Heart left ventricle (tissue), 16 donors: ENCODE measurements at places on chromosomes 4 and X. TPM values are rescaled to one million over a fixed set of nuclear protein-coding genes. Genes with fewer than 3 reads are reported as not detected.

- H3K4me3 ChIP-seq: no peak overlapping the region
- no peak for DNase-seq
- no peak overlapping the region for H3K27ac ChIP-seq
- no peaks in the 10 kb centered on the region for H3K27me3 ChIP-seq
Measured at GRCh38 chr4:76430519-76431388, 4.3 kb upstream of the SHROOM3 start.

MAGEA11 gene
- total RNA-seq: not detected

- no peaks in the 10 kb centered on the region for H3K4me1 ChIP-seq
- DNase-seq: no peak
- H3K27me3 ChIP-seq: no peaks in the 10 kb centered on the region
- H3K27ac ChIP-seq: no peak overlapping the region
- H3K36me3 ChIP-seq: no peaks in the 10 kb centered on the region
Measured at GRCh38 chr4:109164011-109164410, 138.4 kb downstream of the COL25A1 start.

DNA sequence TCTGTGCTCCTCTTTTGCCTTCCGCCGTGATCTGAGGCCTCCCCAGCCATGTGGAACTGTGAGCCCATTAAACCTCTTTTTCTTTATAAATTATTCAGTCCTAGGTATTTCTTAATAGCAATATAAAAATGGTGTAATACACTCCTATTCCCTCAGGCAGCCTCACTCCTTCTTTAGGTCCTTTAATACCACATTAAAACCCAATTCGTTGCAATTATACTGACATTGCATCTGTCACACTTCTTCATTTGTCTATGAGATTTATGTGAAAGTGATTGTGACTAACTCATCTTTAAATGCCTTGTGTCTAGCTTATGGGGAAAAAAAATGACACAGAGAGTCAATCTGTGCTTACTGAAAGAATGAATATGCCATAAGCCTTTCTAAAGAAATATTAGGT, 1035.2 kb upstream of the SLIT2 start:
- DNase-seq: no peak
- H3K27ac ChIP-seq: no peak overlapping the region
- H3K27me3 ChIP-seq: no peaks in the 10 kb centered on the region
- H3K4me1 ChIP-seq: no peaks in the 10 kb centered on the region
- H3K4me3 ChIP-seq: no peak overlapping the region
- H3K36me3 ChIP-seq: no peaks in the 10 kb centered on the region

DNA sequence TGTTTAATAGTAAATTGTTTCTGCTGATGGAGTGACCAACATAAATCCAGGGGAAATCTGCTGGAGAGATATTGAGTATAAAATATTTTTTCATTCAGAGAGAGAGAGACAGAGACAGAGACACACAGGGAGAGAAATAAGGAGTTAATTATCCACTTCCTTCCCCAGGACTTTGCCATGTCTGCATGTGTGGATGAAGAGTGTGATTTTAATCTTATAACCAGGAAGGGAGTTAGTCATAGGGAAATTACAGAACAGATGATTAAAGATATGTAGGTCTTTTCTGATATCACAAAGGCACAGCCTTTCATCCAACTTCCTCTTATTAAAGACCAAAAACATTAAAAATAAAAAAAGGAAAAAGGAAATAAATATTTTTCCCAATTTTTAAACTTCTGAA, 526.3 kb downstream of the SPRY1 start:
- no peak for DNase-seq
- peak overlapping the region; percentile 25 for H3K27ac ChIP-seq
- no peaks in the 10 kb centered on the region for H3K4me1 ChIP-seq
- no peak overlapping the region for H3K4me3 ChIP-seq

- H3K4me3 ChIP-seq: no peak overlapping the region
- no peak for DNase-seq
- H3K36me3 ChIP-seq: no peaks in the 10 kb centered on the region
- H3K4me1 ChIP-seq: no peaks in the 10 kb centered on the region
Measured at GRCh38 chr4:124964852-124965496, 252.4 kb upstream of the ANKRD50 start.

PSAPL1 gene
- not detected for total RNA-seq

- no peak overlapping the region for H3K4me3 ChIP-seq
- H3K36me3 ChIP-seq: peaks cover 67% of the 10 kb centered on the region
- H3K27ac ChIP-seq: no peak overlapping the region
- no peak for DNase-seq
- peaks cover 3% of the 10 kb centered on the region for H3K27me3 ChIP-seq
Measured at GRCh38 chrX:129488359-129488758, 34.9 kb downstream of the SMARCA1 start.

- H3K4me3 ChIP-seq: no peak overlapping the region
- H3K27ac ChIP-seq: no peak overlapping the region
Measured at GRCh38 chr4:151173871-151174270, 74.4 kb downstream of the RPS3A start.

GRCh38 chr4:85522836-85523235, 47.9 kb downstream of the ARHGAP24 start:
- H3K36me3 ChIP-seq: no peaks in the 10 kb centered on the region
- no peak overlapping the region for H3K4me3 ChIP-seq
- H3K4me1 ChIP-seq: no peaks in the 10 kb centered on the region
- no peak overlapping the region for H3K27ac ChIP-seq
- no peaks in the 10 kb centered on the region for H3K27me3 ChIP-seq
- DNase-seq: no peak

GLOD5 gene
- total RNA-seq: not detected

DNA sequence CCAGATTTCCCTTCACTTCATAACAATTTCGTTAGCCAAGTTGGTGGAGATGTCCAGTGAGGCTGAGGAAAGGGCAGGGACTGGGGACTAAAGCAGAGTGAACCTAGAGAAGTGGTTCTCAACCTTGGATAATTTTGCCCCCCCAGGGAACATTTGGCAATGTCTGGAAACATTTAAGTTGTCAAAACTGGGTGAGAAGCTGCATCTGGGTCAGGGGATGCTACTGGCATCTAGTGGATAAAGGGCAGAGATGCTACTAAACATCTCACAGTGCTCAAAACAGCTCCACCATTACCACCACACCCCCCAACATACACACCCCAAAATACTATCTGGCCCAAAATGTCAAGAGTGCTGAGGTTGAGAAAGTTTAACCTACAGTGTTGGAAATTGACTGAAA, 32.0 kb upstream of the FGF16 start:
- no peak for DNase-seq
- no peaks in the 10 kb centered on the region for H3K36me3 ChIP-seq
- no peaks in the 10 kb centered on the region for H3K27me3 ChIP-seq
- H3K4me3 ChIP-seq: no peak overlapping the region
- no peaks in the 10 kb centered on the region for H3K4me1 ChIP-seq

GRCh38 chr4:113880240-113881028, 99.0 kb downstream of the ARSJ start:
- no peak overlapping the region for H3K4me3 ChIP-seq
- DNase-seq: no peak
- peaks cover 2% of the 10 kb centered on the region for H3K4me1 ChIP-seq
- H3K27ac ChIP-seq: no peak overlapping the region

DNA sequence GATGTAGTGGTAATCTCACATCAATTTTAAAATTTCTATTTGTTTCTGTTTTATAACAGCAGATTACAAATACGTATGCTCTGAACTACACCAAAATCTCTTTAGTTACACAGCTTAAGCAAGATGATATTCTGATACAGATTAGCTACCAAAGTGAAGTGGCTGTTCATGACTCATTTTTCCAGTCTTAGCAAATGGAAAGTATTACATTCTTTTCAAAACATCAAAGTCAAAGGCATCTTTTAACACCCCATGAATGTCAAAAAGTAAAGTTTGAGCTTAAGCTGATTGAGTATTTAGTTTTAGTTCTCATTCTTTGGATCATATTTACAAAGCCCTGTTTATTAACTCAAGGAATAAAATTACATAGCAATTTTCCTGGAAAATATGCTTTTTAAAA, 6.6 kb upstream of the HPGDS start:
- no peak overlapping the region for H3K4me3 ChIP-seq
- DNase-seq: no peak
- no peaks in the 10 kb centered on the region for H3K27me3 ChIP-seq

DNA sequence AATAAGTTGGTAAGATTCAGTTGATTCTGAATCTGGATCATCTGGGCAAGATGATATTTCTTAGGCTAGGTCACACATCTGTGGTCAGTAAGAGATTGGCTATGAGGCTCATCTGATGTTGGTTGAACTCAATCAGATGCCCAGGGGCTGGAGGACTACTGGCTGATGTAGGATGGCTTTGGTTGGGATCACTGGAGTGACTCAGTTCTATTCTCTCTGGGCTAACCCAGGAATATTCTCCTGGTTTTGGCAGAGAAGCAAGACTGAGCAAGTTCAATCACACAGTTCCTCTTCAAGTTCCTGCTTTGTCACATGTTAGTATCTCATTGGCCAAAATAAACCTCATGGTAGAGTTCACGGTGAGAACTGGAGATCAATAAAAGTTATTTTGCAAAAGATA, 902.3 kb upstream of the SLIT2 start:
- H3K27ac ChIP-seq: no peak overlapping the region
- no peaks in the 10 kb centered on the region for H3K4me1 ChIP-seq
- no peak for DNase-seq

GPR78 gene
- total RNA-seq: not detected
